CD8-positive, alpha-beta T cell (primary cell): ENCODE measurements at places on chromosomes 1 and 21.
A peak's percentile ranks its signal among the peaks of the same experiment; 100 is the strongest.

DNA sequence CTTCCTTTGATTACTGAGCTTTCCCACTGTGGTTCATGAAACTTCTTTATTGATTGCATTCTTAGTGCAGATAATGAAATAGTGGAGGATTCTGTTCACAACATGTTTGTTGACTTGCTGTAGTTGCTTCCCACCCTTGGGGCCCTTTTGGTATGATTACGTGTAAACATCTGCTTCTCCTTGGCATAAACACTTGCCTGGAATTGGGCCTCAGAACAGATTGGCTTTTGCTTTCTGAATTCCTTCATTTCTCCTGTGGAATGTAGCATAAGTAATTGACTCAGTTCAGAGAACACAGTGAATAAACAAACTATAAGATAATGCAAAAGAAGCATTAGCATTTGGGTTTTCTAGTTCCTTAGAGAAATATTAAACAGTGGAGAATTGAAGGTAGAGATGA is 59.5 kb upstream of the LAMC2 start:
- no peak for DNase-seq

DNA sequence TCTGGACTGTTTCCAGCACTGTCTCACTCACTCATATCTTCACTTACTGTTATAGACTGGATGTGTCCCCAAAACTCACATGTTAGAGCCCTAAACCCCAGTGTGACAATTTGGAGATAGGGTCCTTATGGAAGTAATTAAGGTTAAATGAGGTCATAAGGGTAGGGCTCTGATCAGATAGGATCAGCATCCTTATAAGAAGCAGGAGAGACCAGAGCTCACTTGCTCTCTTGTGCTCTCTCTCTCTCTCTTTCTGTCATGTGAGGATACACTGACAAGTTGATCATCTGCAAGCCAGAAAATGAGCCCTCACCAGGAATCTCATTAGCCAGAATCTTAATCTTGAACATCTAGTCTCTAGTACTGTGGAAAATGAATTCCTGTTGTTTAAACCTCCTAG is 23.4 kb downstream of the TNR start:
- no peak for DNase-seq

- no peak for DNase-seq
These were observed 288.5 kb upstream of the POU3F1 start for GRCh38 chr1:38334930-38335592.

- DNase-seq, result no peak
These were observed 45.5 kb downstream of the RABGAP1L start for GRCh38 chr1:174204697-174205308.

DNA sequence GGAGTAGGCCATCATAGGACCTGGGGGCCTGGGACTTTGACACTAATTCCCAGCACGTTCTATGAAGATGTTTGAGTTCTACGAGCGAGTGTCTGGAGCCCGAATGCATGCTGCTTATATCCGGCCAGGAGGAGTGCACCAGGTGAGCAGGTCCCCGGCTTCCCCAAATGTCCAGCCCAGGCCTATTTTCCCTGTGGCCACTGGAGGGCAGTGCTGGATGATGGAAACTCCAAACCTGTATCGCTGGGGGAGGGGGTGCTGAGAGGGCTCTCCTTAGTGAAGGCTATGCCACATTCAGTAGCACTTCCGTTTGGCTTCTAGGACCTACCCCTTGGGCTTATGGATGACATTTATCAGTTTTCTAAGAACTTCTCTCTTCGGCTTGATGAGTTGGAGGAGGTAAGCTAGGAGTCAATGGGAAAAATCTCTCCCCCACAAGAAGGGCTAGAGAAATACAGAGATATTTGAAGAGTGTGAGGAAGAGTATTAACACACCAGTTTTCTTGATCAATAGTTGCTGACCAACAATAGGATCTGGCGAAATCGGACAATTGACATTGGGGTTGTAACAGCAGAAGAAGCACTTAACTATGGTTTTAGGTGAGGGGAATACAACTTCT is 5.2 kb upstream of the FCER1G start:
- DNase-seq, result peak; percentile 83

DNA sequence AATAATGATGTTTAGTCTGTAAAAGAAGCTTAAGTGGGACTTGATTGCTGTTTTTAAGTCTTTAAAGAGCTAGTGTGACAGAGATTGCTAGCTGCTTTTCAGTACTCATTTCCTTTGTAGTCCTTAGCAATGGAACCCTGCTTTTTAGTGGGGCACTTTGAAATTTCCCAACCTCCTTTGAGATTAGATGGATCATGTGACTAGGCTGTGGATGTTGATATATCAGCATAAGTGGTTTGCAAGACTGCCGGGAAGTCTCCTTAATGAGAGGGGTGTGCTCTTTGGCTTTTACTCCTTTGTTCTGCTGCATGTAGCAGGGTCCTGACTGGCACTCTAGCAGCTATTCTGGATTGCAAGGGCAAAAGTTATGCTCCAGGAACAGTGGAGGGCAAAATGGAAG is 11.2 kb upstream of the RCOR3 start:
- no peak for DNase-seq

- no peak for DNase-seq
These were observed 87.5 kb downstream of the FGGY start for GRCh38 chr1:59384443-59384842.

GRCh38 chr1:117512728-117513321 is 93.0 kb upstream of the TENT5C start:
- no peak for DNase-seq

GRCh38 chr1:212926372-212926771 is 24.0 kb upstream of the VASH2 start:
- no peak for DNase-seq

DNA sequence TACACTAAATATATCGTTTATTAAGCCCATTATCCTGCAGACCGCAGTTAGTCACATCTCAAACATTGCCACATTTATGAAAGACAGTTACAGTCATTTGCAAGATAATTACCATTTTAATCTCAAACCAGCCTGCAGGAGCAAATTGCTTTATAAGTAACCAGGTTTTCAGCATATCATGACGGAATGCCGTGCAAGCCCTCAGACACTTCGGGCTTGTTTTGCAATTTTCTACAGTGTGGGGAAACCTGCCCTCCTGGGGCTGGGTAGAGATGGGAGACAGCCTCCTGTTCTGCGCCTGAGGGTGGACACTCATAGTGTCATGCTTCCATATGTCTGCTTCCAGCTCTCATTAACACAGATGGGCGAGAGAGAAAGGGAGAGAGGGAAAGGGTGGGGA is 563.9 kb downstream of the NPHP4 start:
- no peak for DNase-seq

DNA sequence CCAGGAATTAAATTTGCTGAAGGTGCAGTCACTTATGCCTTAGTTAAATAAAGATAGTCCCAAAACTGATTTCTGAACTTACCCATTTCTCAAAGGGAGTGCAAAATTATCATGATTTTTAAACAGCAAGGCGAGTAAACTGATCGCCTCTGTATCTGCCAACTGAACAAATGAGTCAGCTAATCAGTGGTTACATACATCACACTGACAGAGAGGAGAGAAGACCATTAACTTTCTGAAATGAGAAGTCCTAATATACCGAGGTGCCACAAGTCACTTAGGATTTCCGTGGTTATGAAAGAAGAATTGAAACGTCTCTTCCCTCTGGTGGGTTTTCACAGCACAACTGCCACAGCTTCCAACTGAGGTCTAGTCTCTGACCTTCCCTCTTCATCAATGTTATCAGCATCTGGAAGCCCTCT is 400.7 kb downstream of the SMYD3 start:
- DNase-seq, result no peak

- no peak for DNase-seq
These were observed 41.4 kb downstream of the S1PR1 start for GRCh38 chr1:101278238-101278637.

- DNase-seq, result peak; percentile 67
These were observed 755 bp downstream of the SCMH1 start for GRCh38 chr1:41241354-41241748.

GRCh38 chr1:211639475-211640300 is 35.7 kb downstream of the NEK2 start:
- no peak for DNase-seq

DNA sequence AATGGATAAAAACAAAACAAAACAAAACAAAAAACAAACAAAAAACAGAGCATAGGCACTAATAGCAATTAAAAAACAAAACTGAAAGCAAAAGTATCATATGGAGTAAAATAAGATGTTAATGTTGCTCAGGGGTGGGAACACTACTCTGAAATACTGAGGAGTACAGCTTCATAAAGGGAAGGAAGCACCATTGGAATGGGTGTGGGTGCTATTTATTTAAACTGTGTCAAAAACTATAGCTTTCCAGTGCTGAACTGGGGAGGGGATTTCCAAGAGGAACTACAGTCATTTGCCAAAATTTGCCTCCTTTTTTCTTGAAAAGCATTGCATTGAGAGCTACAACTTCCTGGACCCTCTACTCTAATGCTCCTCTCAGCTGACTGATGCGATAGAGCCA is 40.0 kb downstream of the SPTA1 start:
- no peak for DNase-seq

DNA sequence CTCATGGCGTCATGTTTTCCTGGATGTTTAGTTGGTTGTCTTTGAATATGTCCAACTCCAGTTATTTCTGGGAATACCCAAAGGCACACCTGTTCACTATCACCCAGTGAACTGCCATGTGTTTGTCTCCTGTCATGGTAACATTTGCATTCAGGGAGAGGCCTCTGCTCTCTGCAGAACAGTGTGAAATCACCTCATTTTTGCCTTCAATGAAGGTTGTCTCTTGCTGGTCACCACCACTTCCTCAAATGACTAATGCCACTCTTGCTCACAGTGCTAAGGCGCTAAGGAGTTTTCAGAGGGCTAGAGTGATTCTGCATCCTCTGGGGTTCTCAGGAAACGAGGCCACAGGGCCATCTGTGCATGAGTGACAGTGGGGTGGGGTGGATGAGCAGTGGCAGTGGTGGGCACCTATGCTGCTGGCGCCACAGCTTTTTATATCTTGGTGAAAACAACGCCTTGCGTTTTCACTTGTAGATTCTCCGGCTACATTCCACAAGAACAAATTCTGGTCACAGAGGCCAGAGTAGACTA is 60.0 kb upstream of the ATP5PO start:
- peak; percentile 70 for DNase-seq
